Stimulated activated CD8-positive, alpha-beta memory T cell treated with anti-CD3 and anti-CD28 coated beads, Interleukin-4, amount 100 ng/mL, for 4 hours (primary cell): ENCODE measurements at places on chromosomes 3 and 15.

DNA sequence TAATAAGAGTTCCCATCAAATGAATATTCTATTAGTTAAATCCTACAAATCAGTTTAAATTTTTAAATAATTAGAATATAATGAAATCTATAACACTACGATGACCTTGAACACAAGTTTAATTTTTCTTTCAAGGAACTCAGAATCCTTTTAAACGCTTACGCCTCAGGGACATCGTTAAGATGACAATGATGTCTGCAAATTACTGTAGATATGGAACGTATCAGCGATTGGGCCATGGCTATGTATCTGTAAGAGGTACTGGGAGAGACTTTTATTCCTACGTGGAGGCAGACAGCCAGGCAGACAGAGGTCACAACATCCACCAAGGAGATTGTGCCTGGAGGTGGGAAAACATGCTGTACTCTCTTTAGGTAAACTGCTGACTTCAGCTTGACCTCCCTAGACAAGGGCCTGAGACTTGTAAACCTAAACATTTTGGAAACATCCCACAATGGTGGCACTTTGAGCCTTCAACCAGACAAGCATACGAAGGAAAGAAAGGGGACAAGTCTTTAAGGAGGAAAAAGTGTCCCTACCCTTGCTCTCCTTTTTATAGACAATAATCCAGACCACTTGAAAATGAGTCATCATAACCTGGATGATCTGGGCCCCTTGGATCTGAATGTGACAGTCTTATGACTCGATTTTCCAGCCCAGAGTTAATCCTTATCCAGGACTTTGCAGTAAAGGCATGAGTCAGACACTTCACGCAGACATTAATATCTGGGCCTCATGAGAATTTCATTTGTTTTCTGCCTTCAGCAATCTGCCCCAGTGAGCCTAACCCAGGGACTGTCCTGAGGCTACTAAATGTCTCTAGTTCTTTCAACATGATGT lies 6.8 kb upstream of the LDHAL6B start:
- no peak for DNase-seq

GRCh38 chr15:88243895-88244787 lies 12.4 kb downstream of the NTRK3 start:
- DNase-seq: no peak

GRCh38 chr3:128334766-128335165 lies 131.9 kb downstream of the DNAJB8 start:
- DNase-seq: no peak

DNA sequence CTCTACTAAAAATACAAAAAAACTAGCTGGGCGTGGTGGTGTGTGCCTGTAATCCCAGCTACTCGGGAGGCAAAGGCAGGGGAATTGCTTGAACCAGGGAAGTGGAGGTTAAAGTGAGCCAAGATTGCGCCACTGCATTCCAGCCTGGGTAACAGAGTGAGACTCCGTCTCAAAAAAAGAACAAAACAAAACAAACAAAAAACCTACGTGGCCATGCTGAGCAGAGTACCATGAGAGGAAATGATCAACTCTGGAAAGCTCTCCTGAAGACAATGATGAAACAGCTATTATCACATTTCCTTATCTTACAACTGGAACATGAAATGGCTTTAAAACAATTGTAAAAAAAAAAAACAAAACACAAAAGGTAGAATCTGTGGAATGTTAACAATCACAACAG lies 75.2 kb downstream of the CHSY1 start:
- DNase-seq: no peak

DNA sequence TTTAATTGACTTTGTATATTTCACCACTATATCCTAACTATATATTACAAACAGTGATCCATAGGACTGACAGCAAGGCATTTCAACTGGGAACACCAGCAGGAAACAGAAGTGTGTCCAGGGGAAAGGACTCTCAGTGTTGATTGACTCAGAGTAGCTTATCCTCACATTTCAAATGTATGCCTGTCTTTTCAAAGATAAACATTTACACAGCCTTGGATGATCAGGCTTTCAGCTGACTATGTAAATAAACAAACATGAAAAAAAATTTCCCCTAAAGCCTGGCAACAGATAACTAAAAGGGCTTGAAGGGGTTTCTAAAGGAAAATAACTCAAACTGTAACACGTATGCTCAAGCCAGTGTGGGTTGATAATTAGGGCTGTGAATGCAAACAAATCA lies 321.8 kb downstream of the TBC1D5 start:
- no peak for DNase-seq

- no peak for DNase-seq
Measured at GRCh38 chr15:41881550-41881919, 12.3 kb downstream of the SPTBN5 start.

DNA sequence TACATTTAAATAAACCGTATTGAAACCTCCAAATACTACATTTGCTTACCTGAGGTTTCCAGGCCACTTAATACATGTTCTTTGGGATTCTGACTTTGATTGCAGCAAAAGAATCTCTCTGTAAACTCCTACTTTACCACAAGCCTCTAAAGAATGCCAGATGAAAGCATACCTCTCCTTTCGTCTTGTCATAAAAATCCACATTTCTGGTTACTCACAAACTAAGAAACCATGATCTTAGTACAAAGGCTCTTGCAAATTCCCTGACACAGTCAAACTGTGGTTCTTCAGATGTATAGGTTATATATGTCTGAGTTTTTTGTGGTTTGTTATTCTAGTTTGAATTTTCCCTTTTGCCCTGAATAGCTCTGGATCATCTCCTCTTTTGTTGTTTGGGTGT lies 188.4 kb downstream of the RAP2B start:
- DNase-seq: no peak

GRCh38 chr15:57445872-57446271 lies 69.6 kb downstream of the CGNL1 start:
- DNase-seq: no peak

- DNase-seq: no peak
Measured at GRCh38 chr3:133944641-133945380, 49.1 kb upstream of the RAB6B start.

- DNase-seq: no peak
Measured at GRCh38 chr3:177466074-177466473, 268.8 kb upstream of the TBL1XR1 start.

- DNase-seq: peak; percentile 80
Measured at GRCh38 chr15:90838139-90838538, 30.2 kb upstream of the FURIN start.

- no peak for DNase-seq
Measured at GRCh38 chr3:115667738-115668065, 44.4 kb downstream of the GAP43 start.

- no peak for DNase-seq
Measured at GRCh38 chr3:190099099-190099498, 21.6 kb downstream of the P3H2 start.

- no peak for DNase-seq
Measured at GRCh38 chr3:125110016-125110875, 54.4 kb upstream of the HEG1 start.

DNA sequence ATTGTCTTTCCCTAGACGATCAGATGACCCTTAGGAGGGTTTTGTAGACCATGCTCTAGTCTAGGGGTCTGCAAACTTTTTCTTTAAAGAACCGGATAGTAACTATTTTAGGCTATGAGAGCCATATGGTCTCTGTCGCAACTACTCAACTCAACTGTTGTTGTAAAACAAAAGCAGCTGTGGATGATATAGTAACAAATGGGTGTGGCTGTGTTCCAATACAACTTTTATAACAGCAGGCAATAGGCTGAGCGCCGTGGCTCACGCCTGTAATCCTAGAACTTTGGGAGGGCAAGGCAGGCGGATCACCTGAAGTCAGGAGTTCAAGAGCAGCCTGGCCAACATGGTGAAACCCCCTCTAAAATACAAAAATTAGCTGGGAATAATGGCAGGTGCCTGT lies 6.1 kb upstream of the CMTM6 start:
- no peak for DNase-seq

DNA sequence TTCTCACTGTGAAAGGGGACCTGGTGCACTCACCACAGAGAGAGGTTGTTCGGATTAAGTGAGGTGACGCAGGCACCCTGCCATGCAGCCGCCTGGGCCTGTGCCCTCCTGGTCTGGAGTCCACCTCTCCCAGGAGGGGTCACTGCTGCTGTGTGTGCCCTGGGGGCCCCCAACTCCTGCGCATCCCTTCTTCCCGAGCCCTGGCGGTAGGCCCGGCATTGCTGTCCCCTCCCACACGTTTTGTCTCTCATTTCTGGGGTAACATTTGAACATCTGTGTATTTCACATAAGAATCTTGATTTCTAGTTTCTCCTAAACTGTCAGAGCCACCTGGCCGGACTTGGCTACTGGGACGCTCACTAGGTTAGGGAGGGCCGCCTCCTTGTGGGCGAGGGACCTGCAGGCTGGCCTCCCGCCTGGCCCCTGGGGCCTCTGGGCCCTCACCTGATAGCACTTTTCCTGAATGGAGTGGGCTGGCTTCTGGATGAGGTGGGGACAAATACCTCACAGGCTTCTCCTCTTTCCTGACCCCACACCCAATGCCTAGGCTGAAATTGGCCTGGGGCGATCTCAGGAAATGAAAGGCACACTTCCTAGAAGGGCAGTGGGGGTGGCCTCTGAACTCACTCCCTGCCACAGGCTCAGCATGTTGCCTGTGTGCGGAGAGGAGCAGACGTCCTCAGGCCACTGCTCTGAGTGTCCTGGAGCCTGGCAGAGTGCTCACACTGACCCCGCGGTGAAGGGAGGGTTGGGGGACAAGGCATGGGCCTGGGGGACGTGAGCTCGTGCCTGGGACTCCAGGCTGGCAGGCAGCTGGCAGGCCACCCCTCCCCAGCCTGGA lies 104.2 kb upstream of the PRR23E start:
- DNase-seq: no peak
